Activated CD4-positive, CD25-positive, alpha-beta regulatory T cell treated with anti-CD3 and anti-CD28 coated beads, Interleukin-2, amount 50 U/mL, for 24 hours (primary cell): ENCODE measurements at places on chromosomes 13 and 19.

GRCh38 chr19:13984875-13985741 is 21.0 kb downstream of the RFX1 start:
- ATAC-seq = no peak

- no peak for ATAC-seq
These were observed 57.5 kb upstream of the HMGB1 start for GRCh38 chr13:30523211-30523610.

GRCh38 chr13:46211483-46212351 is at the start of gene LRRC63:
TSS of gene LRRC63 (plus strand) at chr13:46211928. CDS start at chr13:46213035, 1,107 bp downstream.
- ATAC-seq = peak; percentile 97

- ATAC-seq = no peak
These were observed 1315.4 kb downstream of the PCDH9 start for GRCh38 chr13:65914716-65915115.

- no peak for ATAC-seq
These were observed 98.0 kb downstream of the ESD start for GRCh38 chr13:46698910-46699460.

DNA sequence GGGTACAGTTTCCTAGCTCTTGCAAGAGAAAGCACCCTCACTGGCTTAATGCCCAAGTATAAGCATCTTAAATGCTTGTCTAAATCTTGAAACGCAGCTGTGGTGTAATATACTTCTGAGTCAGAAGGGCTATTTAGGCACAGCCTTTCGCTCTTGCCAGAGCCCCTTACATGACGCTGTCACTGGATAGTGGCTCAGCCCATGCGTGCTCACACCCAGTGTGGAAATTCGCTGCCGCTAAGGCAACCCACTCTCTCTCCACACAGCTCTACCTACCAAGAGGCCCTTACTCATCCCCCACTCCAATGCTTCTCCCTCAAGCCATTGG is 24.0 kb downstream of the UQCRFS1 start:
- no peak for ATAC-seq

DNA sequence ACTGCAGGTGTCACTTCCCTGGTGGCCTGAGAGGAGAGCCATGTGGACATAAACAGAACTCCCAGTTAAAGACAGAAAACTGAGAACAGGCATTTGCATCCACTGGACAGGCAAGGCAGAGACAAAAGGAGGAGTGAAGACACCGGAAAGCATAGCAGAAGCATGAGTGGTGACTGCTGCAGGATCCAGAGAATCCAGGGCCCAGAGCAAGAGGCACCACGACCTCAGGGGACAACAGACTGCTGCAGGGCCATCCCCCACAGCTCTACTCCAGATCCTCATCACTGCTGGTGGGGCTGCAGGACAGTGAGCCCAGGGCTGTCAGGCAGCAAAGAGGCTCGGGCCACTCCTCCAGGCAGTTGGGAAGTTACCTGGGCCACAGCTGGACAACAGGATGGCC is 14.5 kb upstream of the ISYNA1 start:
- no peak for ATAC-seq

GRCh38 chr13:48563626-48564025 is 30.7 kb upstream of the RCBTB2 start:
- ATAC-seq = no peak

- ATAC-seq = no peak
These were observed 7.3 kb downstream of the RPS16 start for GRCh38 chr19:39428283-39429112.

DNA sequence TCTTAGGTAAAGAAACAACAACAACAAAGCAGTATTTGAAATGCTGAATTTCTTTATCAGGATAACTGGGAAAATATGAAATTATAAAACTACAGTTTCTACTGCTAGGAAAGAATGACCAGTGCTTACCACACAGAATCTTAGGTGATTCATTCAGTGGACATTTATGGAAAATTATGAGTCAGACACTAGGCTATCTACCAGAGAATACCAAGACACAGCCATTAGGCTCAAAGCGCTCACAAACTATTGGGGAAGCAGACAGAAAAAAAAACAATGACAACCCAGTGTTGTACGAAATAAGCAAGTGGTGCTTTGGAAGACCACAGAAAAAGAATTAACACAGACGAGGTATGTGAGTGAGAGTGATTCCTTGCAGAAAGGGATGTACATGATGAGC is 1019.5 kb downstream of the PCDH9 start:
- no peak for ATAC-seq

DNA sequence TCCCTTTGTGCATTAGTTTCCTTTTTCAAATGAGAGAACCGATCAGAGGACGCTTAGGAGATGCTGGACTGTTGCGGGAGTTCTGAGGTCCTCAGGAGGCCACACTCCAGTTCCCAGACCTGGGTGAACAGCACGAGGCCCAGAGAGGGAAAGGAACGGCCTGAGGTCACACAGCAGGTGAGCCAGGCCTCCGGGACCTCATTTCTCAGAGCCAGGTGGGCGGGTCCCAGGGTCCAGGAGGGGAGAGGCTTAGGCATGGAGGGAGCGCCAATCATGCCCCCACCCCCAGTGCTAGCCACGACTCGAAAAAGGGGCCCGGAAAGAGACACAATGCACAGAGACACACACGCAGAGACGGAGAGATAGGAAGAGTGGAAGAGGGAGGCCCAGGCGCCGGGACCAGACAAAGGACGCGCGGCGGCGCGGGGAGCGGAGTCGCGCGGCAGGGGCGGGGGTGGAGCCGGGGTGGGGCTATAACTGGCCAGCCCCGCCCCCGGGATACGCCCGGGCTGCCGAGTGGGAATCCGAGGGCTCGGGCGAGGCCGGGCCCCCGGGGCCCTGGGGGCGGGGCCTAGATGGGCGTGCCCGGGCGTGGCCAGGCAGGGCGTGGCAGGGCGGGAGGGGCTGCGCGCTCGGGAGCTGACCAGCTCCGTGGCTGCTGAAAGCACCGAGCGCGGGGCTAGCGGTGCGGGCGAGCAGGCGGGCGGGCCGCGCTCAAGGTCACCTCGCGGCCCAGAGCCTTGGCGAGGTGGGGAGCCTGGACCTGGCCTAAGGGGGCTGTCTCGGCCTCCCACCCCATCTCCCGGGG is 1.6 kb downstream of the ELAVL3 start:
- ATAC-seq = no peak

DNA sequence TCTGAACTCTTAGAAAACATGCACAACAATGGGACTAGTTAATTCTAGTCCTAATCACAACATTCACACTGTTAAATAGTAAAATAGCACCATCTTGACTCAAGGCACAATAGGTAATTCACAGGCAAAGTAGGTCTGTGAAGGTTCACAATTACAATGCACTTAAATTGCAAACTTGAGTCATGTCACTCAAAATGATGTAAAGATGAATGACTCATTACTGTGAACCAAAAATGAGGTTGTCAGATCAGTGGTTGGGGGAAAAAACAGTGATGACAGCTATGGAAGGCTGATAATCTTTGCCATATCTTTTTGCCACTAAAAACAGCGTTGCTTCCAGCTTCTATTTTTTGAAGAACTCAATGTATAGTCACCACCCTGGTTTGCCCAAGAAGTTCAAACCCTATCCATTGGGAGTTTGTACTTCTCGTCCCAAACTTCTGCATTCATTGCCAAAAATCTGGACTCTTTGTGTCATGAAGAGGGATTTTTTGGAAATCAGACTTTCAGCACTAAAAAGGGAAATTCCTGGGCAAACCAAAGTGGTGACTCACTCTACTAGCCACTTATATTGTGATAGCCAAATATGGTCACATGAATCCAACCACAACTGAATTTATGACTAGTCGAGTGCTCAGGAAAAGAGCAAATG is 200.9 kb upstream of the TMTC4 start:
- ATAC-seq = peak; percentile 68

GRCh38 chr19:2902590-2903218 is 2.0 kb downstream of the ZNF57 start:
- ATAC-seq = no peak

- ATAC-seq = no peak
These were observed 244.6 kb upstream of the SGCG start for GRCh38 chr13:22936228-22936627.

GRCh38 chr19:1858412-1859081 is 4.8 kb downstream of the KLF16 start:
- no peak for ATAC-seq

DNA sequence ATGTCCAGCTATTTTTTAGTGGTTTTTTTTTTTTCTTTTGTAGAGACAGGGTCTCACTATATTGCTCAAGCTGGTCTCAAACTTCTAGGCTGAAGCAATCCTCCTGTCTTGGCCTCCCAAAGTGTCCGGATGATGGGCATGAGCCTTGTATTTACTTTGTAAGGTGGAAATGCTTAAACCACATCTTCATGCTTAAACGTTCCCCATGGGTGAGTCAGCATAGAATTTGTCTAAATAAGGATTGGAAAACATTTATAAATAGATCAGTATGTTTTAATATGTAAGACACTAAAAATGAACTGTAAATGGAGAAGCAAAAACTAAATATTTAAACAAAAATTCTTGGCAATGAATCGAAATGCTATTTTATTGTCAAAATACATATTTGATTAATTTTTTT is 698.0 kb downstream of the PCDH9 start:
- no peak for ATAC-seq

DNA sequence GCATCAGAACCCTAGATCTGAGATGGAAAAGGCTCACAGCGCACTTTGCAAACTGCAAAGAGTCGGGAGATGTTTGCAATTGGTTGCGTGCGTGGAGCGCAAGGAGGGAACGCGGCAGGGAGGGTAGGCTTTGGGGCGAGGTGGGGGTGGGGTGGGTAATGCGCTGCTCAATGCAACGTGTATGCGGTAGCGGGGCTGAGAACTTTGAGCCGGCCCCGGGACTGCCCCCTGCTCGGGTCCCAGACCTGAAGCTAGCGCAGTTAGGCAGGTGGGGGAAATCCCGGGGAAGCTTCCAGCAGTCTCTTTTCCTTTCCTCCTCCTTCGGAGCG is 971 bp downstream of the FOSB start:
- ATAC-seq = peak; percentile 41

GRCh38 chr19:4068047-4068966 is 1.6 kb upstream of the ZBTB7A start:
- no peak for ATAC-seq

- ATAC-seq = no peak
These were observed 43.7 kb upstream of the ADGRE5 start for GRCh38 chr19:14337510-14337909.

GRCh38 chr19:46466536-46467196 is 4.7 kb downstream of the PNMA8A start:
- ATAC-seq = peak; percentile 79

- no peak for ATAC-seq
These were observed 5.7 kb upstream of the RXFP2 start for GRCh38 chr13:31733647-31734046.

- no peak for ATAC-seq
These were observed 30.1 kb downstream of the TMEM255B start for GRCh38 chr13:113789167-113789566.

GRCh38 chr19:35083691-35084508 is 31.7 kb upstream of the FXYD3 start:
- no peak for ATAC-seq

- peak; percentile 92 for ATAC-seq
These were observed 130.5 kb downstream of the PAN3 start for GRCh38 chr13:28268800-28269223.

GRCh38 chr19:45908956-45909355 is 5.6 kb downstream of the NANOS2 start:
- ATAC-seq = no peak

DNA sequence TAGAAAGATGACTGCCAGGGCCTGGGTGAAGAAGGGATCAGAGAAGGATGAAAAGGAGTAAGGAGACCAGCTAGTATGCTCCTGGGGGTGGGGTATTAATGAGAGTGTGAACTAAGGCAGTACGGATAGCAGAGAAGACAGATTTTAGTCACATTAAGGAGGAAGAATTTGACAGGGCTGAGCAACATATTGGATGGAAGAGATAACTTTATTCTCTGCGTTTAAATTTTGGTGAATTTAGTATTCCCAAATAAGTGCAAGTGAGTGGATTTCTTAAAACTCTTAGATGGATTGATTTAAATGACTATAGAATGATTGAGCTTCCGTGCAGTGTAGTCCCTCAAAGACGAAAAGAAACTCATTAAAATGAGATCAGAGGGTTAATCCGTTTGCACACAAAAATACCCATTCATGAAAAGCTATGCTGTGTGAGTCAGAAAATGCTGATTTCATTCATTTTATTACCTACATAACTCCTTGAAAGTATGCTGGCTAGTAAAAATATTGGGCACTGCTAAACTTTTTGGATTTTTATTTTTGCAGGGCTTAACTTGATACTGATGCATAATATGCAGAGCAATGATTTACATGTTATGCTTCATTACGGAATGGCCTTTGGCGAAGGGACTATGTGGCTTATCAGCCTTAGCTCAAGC is 54.1 kb downstream of the WDFY2 start:
- no peak for ATAC-seq

DNA sequence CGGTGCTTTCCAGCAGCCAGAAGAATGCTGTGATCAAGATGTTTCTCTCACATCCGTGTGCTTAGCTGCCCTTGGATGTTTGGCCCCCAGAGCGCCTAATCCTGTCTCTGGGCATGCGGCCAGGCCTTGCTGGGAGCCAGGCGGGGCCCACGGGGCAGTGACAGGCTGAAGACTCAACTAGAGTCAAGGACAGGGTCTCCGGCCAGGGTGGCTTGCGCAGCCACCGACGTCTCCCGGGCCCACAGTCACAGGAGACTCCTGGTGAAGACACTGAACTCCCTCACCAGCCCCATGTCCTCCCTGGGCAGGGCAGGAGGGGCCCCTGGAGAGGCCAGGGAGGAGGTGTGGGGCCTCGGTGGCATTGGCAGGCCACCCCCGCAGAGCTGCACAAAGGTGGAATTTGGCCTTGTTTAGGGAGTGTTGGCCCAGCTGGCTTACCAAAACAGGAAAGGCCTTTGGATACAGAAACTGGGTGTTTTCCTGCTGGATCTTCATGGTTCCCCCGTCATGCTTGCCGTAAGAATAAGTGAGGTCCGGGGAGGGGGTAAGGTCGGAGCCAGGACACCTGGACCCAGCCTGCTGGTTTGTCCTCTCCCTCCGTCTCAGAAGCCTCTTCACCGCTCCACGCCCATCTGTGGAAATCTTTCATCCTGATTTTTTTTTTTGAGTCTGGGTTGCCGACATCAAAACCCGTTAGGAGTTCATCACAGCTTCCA is 10.0 kb upstream of the NDUFS7 start:
- no peak for ATAC-seq

- no peak for ATAC-seq
These were observed 560.2 kb upstream of the SPRY2 start for GRCh38 chr13:80901111-80901510.

DNA sequence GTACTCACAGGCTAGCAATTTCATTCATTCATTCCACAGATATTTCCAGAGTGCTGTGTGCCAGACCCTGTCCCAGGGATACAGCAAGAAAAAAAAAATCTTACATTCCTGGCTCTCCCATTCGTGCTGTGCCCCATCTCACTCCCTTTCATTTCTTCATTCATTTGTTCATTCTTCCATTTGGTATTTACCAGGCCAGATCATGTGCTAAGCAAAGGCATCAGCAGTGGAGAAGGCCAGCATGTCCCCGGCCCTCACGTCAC is 2.3 kb downstream of the MAP3K10 start:
- no peak for ATAC-seq

GRCh38 chr19:51407511-51408131 is 9.8 kb downstream of the SIGLEC10 start:
- peak; percentile 56 for ATAC-seq

GRCh38 chr19:49672131-49672919 is 4.7 kb upstream of the PRMT1 start:
- ATAC-seq = no peak
